ENCODE measurements at places on chromosomes 6 and 20.

DNA sequence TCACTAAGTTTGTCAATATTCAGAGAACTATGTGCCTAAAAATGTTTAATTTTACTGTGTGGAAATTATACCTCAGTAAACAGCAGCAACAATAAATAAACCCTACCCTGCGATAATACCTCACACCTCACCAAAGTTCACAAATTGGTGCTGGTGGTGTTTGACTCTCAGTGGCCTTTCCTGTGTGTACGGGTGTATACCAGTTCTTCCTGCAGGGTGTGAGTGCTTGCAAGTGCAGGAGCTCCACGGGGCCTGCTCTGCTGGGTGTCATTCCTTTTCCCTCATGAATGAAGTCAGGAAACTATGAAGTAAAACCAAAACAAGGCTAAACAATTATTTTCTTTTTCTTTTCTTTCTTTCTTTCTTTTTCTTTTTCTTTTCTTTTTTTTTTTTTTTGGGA lies 4.1 kb upstream of the ENPP5 start:
- DNase-seq: no peak

DNA sequence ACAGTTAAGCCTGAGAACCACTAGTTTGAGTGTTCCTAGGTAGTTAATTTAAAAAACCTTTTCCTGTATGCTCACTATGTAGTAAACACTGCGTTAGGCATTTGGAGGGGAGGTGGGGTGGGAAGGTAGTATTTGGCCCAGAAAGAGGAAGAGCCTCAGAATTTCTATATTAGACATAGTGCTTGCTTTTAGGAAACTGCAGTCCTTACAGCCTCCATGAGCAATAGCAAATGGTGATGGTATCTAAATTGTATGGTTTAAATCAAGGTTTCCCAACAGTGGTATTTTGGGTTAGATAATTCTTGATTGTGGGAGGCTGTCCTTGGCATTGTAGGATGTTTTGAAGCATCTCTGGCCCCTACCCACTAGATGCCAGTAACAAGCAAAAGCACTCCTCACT lies 61.5 kb upstream of the RIPOR2 start:
- no peak for DNase-seq

- DNase-seq: no peak
Observed at GRCh38 chr20:40317156-40317790, 371.8 kb downstream of the MAFB start.

GRCh38 chr20:39289831-39290230 lies 327.7 kb downstream of the DHX35 start:
- no peak for DNase-seq

GRCh38 chr6:164097056-164097455 lies 682.5 kb downstream of the QKI start:
- no peak for DNase-seq

- no peak for DNase-seq
Observed at GRCh38 chr6:67870321-67870720, 764.8 kb upstream of the ADGRB3 start.

DNA sequence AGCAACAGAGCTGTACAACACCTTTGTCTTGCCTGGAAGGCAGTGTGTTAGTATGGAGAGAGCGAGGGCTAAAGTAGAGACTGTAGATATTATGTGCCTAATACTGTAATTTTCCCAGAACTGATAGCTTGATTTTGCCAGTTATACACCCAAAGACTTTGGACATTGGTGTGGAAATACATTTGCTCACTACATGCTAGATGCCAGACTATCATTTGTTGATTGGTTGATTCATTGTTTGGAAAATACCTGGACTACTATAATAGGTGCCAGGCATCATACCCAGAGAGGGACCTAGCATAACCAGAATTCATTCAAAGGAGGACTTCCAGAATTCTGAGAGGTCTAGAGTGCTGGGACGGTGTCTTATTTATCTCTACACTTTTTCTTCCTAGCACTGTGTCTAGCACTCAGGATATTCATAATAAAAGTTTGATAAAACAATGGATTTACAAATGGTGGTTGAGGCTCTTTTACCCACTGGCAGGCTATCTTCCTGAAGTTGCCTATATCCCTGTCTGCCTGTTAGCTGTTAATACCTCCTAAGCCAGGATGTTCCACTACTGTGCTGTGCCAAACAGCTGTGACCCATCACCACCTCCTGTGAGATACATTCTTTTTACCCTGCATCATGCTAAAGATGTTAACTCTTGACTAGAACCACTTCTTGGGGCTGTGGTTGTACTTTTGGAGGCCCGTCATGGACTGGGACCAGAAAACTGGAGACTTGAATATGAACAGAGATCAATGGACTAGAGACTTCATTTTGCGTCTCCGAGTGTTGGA lies 72.2 kb upstream of the FUCA2 start:
- no peak for DNase-seq

DNA sequence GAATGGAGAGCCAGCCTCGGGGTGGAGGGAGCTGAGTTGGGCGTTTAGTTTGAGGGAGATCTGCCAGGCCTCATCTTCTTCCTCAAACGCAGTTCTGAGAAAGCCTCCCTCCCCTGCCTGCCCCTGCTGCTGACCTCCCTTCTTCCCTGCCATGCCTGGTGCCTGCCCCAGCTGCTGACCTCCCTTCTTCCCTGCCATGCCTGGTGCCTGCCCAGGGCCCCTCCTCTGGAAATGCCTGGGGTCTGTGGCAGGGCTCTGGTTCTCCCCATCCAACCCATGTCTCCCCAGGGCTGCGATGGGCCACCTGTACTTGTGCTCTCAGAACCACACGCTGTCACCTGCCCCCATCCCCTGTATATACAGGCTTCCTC lies 114.6 kb downstream of the VEGFA start:
- no peak for DNase-seq

- no peak for DNase-seq
Observed at GRCh38 chr6:110645685-110646418, 169.4 kb downstream of the CDK19 start.

GRCh38 chr6:29510202-29510601 lies 22.4 kb upstream of the MAS1L start:
- no peak for DNase-seq

DNA sequence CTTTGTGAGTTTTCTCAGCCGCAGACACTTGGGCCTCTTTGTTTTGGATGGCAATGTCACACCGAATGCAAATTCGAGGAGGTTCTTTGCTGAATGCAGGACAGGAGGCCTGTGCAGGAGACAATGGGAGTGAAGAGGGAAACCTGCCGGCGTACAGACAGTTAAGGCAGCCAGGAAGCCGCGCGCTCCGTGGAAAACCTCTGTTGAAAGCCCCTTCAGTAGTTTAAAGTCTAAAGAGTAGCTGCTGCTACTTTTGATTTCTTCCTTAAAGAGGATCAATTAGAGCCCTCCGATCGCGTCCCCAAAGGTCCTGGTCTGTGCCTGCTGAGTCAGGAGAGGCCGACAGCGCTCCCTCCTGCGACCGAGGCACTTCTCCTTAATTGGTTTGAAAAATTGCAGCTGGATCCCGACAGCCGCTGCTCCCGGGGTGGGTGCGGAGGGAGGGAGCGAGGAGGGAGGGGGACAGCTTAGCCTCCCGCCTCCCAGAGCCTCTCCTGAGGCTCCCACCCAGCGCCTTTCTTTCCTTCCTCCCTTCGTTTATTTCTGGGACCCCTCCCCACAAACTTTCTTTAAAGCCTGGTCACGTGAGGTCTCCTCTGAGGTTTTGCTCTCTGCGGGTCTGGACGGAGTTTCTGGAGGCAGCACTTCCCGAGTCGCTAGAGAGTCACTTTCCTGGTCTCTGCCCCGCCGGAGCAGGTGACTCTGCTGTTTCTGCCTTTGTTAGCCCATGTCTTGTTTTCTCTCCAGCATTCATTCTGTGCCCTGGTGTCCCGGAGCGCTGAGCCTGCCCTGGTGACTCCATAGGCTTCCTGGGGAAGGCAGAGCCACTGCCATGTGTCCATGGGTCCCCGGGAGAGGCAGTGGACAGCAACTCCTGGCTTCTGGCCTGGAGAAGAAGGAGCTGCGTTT lies 22.3 kb upstream of the RPP40 start:
- DNase-seq: no peak

DNA sequence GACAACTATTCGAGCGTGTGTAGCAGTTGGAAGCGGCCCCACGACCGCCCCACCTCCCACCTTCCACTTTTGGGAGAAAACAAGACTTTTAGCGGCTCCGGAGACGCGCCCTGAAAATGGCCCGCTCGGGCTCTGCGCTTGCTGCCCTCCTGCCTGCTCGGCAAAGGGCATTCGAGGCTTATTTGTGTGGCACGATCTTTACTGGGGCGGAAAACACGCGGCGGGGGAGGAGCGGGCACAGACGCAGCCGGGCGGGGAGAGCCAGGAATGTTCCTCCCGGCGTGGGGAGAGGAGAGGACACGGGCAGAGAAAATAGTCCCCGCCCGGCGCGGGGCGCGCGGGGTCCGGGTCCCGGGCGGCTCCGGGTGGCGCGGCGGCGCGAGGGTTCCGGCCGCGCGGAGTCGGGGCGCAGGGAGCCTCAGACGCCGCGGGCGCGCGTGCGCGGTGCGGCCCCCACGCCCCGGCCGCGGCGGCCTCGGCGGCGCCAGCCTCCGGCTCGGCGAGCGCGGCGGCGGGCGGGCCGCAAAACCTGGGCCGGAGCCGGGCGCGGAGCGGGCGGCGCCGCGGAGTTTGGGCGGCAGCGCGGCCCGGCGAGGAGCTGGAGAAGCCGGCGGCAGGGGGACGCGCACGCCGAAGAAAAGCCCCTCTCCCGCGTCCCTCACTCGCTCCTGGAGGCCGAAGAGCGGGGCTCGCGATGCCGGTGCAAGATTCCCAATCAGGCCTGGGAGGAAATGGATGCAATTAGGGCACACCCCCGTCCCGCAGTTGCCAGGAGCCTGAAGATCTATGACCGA lies 90.0 kb upstream of the ARID1B start:
- peak; percentile 47 for DNase-seq

DNA sequence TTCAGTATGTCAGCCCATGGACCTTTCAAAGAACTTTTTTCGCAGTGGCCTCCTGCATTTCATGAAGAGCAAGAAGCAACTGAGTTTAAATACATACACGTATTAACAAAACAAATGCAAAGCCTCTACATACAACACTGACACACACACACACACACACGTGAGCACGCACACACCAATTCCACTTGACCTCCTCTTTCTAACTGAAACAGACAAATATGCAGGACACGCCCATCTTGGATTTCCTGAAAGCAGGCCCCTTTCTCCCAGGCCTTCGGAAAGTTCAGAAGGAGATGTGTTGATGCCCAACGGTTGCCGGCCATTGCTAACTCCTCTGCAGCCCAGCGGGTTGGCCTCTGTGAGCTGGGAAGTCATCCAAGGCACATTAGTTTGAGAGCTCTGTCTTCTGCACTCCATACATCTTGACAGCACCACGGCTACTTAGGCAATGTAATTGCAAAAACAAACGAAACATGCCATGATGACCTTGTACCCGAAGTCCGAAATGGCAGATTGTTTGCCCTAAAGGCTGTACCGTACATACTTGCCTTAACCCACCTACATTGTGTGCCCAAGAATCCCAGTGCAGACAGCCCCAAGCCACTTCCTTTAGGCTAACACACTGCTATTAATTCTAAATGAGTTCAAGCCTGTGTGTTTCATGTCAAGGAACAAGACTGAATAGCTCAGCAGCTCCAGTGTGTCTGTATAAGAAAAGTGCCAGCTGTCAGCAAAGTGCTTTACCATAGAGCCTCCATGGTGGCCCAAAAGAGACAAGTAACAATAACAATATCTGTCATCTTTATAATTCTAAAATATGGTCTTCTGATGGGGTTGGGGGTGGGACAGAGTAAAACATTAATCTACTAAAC lies 138.8 kb upstream of the RNF217 start:
- DNase-seq: no peak

DNA sequence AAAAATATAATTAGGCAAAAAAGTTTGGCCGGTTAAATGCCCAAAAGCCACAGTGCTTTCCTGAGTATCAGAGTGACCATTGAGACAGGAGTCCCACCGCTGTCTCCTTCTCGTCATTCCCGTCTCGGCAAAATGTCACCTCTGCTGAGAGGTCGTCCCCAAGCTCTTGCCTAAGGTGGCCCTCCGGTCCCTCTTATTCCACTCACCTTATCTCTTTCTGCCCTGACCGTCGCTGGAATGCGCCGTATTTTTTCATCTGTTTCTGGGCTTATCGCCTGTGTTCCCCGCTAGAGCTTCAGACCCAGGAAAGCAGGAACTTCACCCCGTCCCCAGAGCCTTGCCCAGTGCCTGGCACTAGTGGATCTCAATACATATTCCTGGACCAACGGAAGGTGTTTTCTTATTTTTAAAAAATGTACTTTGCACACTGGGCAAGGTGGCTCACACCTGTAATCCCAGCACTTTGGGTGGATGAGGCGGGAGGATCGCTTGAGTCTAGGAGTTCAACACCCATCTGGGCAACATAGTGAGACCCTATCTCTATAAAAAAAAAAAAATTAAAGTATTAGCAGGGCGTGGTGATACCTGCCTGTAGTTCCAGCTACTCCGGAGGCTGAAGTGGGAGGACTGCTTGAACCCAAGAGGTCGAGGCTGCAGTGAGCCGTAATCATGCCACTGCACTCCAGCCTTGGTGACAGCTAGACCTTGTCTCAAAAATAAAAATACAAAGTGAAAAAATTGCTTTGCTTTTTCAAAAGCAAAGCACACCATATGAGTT lies 122.8 kb upstream of the PTPN1 start:
- no peak for DNase-seq

GRCh38 chr6:134663800-134664535 lies 285.9 kb downstream of the ALDH8A1 start:
- no peak for DNase-seq

DNA sequence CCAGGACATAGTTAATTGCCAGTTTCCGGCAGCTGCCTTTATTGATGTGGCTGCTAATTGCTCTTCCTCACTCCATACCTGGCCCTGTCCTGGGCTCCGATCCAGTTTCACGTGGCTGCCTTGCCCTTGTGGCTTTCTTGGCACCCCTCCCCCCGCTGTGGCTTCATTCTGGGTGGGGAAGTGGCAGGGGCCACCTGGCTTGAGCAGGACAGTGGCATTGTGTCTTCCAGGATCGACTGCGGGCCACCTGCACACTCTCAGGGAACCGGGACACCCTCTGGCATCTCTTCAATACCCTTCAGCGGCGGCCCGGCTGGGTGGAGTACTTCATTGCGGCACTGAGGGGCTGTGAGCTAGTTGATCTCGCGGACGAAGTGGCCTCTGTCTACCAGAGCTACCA lies 10.8 kb downstream of the MAVS start:
- no peak for DNase-seq

GRCh38 chr6:5469101-5469846 lies 208.0 kb downstream of the FARS2 start:
- DNase-seq: no peak

DNA sequence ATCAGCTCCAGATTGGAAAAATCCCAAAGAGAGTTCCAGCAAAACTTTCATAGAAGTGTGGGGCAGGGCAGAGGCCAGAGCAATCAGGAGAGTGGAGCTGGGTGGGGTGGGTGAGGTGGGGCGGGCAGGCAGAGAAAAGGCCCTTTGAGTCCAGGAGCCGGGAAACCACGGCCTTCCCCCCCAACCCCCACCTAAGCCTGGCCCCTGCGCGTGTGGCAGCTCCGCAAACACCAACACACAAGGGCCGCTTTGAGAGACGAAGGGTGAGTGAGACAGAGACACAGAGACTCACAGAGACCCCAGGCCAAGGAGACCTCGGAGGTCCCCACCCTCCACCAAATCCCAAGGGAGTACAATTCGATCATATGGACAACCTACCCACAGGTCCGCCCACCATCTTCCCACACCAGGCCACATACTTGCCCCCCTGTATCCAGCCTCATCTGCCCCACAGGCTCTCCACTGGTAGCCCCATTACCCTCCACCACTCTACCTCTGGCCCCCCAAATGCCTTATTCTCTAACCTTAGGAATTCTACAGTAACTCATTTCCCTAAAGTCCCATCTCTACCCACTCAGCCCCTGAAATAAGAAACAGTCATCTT lies 1.7 kb downstream of the COL11A2 start:
- no peak for DNase-seq

GRCh38 chr6:24330137-24330732 lies 27.6 kb downstream of the DCDC2 start:
- DNase-seq: no peak

- DNase-seq: no peak
Observed at GRCh38 chr6:15026832-15027231, 219.0 kb upstream of the JARID2 start.

Data from activated T-helper 1 cell treated with anti-CD3 and anti-CD28 coated beads, Interleukin-2, amount 50 U/mL, for 16 hours (primary cell).